ENCODE measurements at places on chromosomes 7 and 10. TPM values are rescaled to one million over a fixed set of nuclear protein-coding genes. Genes with fewer than 3 reads are reported as not detected.

Gene TEX47
- not detected for polyA plus RNA-seq

Gene SNCG
- polyA plus RNA-seq = 1,040 TPM

Gene DLX6
- polyA plus RNA-seq = not detected

Gene LIPK
- polyA plus RNA-seq = not detected

Gene PTPRN2
- polyA plus RNA-seq = 1.4 TPM

Gene PDGFA
- 54.9 TPM for polyA plus RNA-seq

Gene AHR
- 1.1 TPM for polyA plus RNA-seq

Gene SEMA3E
- 19.8 TPM for polyA plus RNA-seq

Gene GRID1
- polyA plus RNA-seq = 3.9 TPM

Gene LRRC27
- 7.8 TPM for polyA plus RNA-seq

Gene TMEM176B
- 2.5 TPM for polyA plus RNA-seq

Gene PIP
- polyA plus RNA-seq = not detected

Gene CPVL
- not detected for polyA plus RNA-seq

Gene NRG3
- polyA plus RNA-seq = 5.8 TPM

Gene KCNMA1
- polyA plus RNA-seq = 500 TPM

Gene LANCL2
- polyA plus RNA-seq = 27.2 TPM

Gene TMEM273
- not detected for polyA plus RNA-seq

Gene KBTBD2
- 46.7 TPM for polyA plus RNA-seq

Gene MRC1
- not detected for polyA plus RNA-seq

Gene LIPM
- polyA plus RNA-seq = not detected

Gene TRIM50
- polyA plus RNA-seq = not detected
